ENCODE measurements at places on chromosomes 3 and 15. TPM values are rescaled to one million over a fixed set of nuclear protein-coding genes. Genes with fewer than 3 reads are reported as not detected.

The FSTL1 gene
- 63.8 TPM for total RNA-seq

The PRSS50 gene
- total RNA-seq = 0.31 TPM

The ERICH6 gene
- total RNA-seq = not detected

The GPR149 gene
- 0.16 TPM for total RNA-seq

The BSN gene
- total RNA-seq = 7.3 TPM

The SLC6A20 gene
- total RNA-seq = 2.7 TPM

The SYNPR gene
- 56.5 TPM for total RNA-seq

The HYAL1 gene
- 0.16 TPM for total RNA-seq

DNA sequence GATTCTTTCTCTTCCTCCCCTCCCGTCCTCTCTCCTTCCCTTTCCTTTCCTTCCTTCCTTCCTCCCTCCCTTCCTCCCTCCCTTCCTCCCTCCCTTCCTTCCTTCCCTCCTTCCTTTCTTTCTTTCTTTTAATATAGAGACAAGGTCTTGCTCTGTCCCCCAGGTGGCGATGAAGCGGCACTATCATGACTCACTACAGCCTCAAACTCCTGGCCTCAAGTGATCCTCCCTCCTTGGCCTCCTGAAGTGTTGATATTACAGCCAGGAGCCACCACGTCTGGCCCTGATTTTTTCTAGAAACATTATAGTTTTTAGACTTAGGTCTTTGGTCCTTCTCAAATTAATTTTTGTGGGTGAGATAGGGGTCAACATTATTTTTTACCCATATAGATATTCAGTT lies 15.5 kb downstream of the GRM2 start:
- no peak for DNase-seq

DNA sequence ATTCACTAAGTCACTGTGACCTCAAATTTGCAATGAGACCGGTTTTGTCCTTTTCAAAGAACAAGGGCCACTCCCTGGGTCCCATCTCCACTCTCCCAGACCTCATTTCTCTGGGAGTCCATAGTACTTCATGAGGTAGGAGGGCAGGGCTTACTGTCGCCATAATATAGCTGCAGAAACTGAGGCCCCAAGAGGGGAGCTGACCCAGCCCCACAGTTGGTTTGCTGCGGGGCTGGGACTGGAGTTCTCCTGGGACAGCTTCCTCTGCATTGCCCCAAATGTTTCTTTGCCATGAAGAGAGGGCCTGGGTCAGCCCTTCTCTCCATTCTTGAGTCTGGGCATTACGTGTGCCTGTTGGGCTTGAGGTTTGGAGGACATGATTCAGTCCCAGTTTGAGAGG lies 60.1 kb downstream of the ITGA11 start:
- no peak for DNase-seq

- no peak for DNase-seq
Measured at GRCh38 chr3:60309539-60310268, 941.5 kb downstream of the FHIT start.

- no peak for DNase-seq
Measured at GRCh38 chr3:66021731-66022131, 17.0 kb downstream of the MAGI1 start.

- DNase-seq = no peak
Measured at GRCh38 chr15:43932907-43933306, 106.1 kb downstream of the WDR76 start.

DNA sequence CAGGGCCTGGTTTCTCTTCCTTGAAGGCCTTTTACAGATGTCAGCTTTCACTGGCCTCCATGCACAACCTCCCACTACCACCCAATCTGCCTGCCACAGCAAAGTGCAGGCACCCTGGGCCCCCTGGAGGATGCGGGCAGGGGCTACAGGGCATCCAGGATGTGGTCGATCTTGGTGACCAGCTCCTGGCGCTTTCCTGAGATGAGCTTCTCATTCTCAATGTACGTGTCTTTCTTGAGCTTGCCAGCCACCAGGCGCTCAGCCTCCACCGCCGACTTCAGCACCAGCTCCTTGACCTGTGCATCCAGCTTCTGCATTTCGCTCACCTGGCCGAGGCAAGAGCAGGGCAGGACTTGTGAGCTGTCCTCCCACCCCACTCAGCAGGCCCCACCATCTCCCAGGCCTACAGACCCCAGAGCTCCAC lies 30.3 kb downstream of the RPN1 start:
- DNase-seq = no peak

- no peak for DNase-seq
Measured at GRCh38 chr3:43758592-43759225, 68.0 kb downstream of the ABHD5 start.

DNA sequence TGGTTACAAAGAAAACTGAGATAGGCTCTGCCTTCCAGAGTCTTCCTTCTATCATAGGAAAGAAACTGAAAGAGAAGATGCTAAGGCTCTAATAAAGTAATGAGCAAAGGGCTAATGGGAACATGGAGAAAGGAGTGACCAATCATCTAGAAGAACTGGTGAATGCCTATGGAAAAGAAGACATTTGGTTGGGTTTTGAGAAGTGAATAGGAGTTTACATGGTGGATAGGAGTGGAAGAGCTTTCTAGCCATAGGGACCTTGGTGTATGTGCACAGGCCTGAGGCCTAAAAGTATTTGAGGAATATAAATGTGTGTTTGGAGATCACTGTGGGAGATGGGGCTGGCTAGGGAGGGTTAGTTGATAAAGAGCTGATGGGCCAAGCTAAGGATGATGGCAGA lies 6.8 kb downstream of the LPP start:
- DNase-seq = no peak

DNA sequence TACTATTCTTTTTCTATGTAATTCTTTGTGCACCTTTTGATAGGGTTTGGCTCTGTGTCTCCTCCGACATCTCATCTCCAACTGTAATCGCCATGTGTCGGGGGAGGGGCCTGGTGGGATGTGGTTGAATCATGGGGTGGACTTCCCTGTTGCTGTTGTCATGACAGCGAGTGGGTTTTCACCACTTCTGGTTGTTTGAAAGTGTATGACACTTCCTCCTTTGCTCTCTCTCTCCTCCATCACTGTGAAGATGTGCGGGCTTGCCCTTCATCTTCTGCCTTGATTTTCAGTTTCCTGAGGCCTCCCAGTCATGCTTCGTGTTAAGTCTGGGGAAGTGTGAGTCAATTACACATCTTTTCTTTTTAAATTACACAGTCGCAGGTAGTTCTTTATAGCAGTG lies 225.8 kb upstream of the DPPA4 start:
- no peak for DNase-seq

DNA sequence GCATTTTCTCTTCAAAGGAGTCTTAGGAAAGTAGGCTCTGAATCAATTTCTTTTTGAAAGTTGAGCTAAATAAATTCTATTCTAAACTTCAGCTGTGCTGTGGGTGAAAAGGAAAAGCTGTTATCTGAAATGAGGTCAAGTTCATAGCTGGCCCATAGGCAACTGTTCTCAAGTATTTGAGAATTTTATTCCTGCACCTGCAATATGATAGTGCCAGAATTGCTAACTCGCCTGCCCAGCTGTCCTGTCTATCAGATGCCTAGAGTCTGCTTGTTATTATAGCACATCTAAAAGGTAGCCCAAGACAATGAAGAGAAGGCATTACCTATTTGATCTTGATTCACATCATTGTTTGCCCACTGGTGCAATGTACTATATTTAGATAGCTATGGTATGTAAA lies 798.7 kb downstream of the DIPK2A start:
- DNase-seq = no peak

GRCh38 chr3:71583566-71584393 lies at the start of gene FOXP1:
FOXP1 (minus strand) TSS chr3:71583728; CDS start chr3:71198381, 385,347 bp downstream.
- DNase-seq = peak; percentile 64

DNA sequence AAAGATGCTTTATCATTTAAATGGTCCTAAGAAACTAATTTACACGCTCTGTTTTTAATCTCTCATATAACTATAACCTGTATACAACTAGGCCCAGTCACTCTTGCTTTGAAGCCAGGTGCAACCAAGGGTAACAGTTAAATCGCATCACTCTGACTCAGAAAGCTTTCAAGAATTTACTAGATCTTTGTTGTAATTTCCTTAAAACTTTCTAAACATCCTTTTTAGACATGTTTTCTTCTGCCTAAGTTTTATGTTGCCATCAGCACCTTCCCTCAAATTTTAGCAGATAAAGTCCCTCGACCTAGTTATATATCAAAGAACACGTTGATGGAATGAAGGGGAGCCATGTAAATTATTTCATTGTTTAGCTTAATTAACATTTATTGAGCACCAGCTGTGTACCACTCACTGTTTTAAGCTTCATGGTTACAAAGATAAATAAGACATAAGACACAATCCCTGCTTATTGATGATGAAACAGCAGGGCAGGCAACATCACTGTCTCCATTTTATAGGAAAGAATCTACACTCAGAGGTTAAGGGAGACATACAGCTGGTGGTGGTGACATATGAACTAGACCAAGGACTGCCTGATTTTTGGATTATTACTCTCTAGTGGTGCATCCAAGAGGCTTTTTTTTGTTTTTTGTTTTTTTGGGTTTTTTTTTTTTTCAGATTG lies 101.0 kb downstream of the CD200R1L start:
- no peak for DNase-seq

- no peak for DNase-seq
Measured at GRCh38 chr15:101288905-101289513, 6.0 kb downstream of the SNRPA1 start.

- DNase-seq = no peak
Measured at GRCh38 chr3:35335703-35336102, 303.6 kb upstream of the ARPP21 start.

DNA sequence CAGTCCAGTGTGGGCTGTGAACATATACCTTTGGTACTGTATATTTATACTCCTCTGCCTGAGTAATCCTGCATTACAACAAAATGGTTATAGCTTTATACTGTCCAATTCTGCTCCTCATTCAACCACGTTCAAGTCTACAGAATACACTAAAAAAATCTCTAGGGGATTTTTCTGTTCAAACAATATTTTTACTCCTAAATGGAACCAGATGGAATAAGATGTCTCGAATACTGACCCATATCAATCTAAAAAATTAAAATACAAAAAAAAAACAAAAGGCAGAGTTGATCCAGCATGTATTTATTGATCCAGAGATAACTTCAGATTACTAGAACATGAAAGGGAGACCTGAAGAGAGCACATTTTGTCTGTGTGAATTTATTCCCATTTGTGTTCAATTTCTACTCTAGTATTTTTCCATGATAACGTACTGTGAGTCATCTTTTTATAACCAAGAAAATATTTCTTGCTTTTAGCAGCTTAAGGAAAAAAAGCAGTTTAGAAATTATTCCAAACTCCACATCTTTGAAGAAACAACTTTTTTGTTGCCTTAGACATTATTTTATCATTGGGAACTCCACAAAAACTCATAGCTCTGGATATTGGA lies 910.7 kb downstream of the TBL1XR1 start:
- DNase-seq = no peak

GRCh38 chr15:73758461-73758860 lies 5.3 kb upstream of the INSYN1 start:
- DNase-seq = no peak

GRCh38 chr3:114800272-114801031 lies 346.6 kb downstream of the ZBTB20 start:
- DNase-seq = no peak

GRCh38 chr3:117553461-117553860 lies 843.9 kb downstream of the TUSC7 start:
- DNase-seq = no peak

GRCh38 chr3:139239550-139239949 lies 104.3 kb upstream of the MRPS22 start:
- no peak for DNase-seq

GRCh38 chr3:127747751-127748521 lies 74.4 kb downstream of the MGLL start:
- no peak for DNase-seq

- DNase-seq = no peak
Measured at GRCh38 chr15:101436526-101436925, 53.0 kb downstream of the PCSK6 start.

DNA sequence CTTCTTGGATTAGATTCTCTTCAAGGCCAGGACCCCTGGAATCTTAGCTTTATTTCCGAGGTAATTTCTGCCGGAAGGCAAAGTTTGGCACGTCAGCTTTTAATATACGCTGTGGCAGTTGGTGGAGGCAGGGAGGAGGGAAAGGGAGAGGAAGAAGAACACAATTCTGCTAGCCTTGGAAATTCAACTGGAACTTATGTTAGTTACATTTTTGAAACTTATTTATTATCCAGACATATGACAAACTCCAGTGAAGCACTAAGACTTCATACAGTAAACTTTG lies 100.1 kb upstream of the TSC22D2 start:
- no peak for DNase-seq

DNA sequence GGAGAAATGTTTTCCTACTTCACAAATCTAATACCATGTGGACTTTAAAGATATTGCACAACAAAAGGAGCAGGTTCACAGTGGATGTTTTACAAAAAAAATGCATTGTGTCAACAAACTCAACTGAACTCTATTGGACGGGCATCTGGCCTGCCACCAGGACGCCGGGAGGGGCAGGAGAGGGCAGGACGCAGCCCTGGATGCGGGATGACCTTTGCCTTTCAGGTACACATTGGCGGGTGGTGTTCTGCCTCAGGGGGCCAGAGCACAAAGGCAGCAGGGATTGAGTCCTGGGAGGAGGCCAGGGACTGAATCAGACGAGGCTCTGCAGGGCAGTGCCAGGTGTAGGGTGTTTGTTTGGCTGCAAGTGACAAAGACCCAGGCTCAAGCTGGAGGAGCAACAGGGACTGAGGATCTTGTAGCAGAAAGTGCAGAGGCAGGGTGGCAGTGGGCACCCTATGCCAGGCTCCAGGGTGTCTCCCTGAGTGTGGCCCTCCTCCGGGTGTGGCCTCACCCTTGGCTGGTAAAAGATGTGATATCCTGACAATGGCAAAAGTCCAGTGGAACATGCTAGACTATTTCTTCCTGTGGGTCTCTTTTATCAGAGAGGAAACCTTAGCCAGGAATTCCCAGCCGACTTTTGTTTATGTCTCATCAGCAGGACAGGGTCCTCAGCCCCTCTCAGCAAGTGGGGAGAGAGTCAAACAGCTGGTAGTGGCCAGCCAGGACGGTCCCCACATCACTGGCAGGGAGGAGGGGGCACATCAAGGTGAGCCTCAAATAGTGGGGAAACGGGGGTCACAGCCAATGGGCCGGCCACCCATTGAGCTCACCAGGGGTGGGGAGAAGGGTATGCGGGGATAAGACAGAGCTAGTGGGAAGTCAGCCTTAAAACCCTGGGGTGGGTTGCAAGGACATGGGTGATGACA lies 29.7 kb upstream of the KLF13 start:
- DNase-seq = no peak

DNA sequence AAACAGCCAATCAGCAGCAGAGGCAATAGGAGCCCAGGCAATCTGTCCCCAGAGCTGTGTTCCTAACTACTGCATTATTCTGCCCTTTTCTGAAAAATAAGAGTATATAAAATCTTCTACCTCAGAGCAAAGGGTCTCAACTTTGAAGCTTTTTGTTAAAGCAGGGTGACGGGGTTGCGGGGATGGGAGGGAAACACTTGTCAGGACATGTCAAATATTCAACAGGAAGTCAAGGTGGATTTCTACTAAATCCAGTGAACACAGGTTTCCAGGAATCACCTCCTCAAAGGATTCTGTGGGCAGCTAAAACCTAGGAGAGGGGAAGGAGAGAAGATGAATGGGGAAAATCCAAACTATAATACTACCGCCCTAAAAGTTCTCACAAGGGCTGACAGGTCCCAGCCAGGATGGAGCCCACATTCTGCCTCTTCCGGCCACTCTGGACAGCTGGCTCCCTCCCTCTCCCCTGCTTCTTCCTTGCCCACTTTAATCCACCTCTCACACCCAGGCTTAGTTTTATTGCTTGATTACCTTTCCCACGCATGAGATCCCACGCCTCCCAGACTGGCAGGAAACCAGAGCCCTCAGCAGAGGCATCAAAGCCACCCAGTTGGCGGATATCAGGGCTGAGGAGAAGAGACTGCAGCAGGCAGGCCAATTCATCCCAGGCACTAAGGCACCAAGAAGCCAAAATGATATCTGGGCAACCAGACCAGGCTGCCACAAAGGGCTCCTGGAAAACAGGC lies 77.2 kb downstream of the OSBPL10 start:
- DNase-seq = no peak

Measured in occipital lobe (tissue), 3 donors.